Cerebellum (tissue), 4 donors: ENCODE measurements at places on chromosomes 5 and 9.

GRCh38 chr9:72773570-72773969 lies 179.3 kb downstream of the ALDH1A1 start:
- no peak for DNase-seq

GRCh38 chr5:54616031-54616430 lies 98.5 kb downstream of the SNX18 start:
- no peak for DNase-seq

DNA sequence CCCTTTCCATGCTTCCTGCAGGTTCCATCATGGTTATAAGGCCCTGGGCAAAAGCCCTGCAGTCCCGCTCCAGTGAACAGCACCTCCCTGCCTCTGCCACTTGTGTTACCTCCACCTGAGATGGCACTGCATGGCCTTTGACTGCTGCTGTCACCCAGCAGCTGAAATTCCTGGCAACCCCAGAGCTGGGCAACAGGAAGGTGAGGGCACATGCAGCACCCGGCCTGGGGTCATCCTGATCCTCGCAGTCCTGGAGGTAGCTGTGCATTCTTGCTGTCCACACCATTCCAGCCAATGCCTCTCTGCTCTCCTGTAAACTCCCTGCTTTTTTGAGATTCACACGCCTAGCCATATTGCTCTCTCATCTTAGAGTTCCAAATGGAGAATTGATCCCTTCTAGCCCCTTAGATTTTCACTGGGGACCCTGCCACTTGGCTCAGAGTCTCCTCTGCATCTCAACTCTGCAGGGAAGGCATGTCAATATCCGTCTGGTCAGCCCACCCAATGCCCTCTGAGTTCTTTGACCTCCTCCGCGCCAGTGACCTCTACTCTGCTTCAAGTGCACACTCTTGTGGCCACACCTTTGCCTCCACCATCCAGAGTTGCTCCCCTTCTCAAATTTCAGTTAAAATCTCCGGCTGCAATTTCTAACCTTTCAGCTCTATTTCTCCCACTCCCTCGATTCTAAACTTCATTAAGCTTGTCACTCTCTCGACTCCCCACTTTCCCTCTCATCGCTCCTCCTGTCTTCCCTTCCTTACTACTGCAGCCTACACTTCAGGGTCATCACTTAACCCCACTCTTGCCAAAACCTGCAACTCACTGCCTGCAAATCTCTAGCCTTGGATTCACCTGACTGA lies 93.4 kb downstream of the ANKH start:
- DNase-seq, result no peak

GRCh38 chr5:38807570-38808483 lies 38.0 kb upstream of the OSMR start:
- DNase-seq, result no peak

GRCh38 chr5:72417333-72418062 lies 89.7 kb downstream of the ZNF366 start:
- no peak for DNase-seq
